ENCODE measurements at places on chromosomes 11 and 22.

GRCh38 chr11:120023120-120023519 is 114.8 kb downstream of the TRIM29 start:
- DNase-seq: no peak

GRCh38 chr11:36746886-36747710 is 149.1 kb upstream of the RAG2 start:
- peak; percentile 87 for DNase-seq

DNA sequence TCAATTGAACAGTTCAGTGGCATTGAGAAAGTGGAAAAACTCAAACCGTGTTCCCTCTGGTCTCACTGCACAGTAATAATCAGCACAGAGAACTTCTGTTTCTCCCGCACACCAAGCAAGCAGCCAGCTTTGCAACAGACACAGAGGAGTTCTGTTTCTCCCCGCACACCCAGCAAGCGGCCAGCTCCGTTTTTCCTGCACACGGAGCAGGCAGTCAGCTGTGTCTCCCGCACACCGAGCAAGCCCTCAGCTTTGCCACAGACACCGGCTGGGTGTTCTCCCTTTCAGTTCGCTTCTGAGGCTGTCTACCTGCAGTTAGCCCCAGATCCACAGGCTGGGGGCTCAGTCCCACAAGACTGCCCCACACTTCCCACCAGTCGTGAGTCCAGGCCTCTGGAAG is 9.9 kb upstream of the TALDO1 start:
- DNase-seq: no peak

- no peak for DNase-seq
These were observed 296.7 kb upstream of the ANO5 start for GRCh38 chr11:21896216-21896615.

DNA sequence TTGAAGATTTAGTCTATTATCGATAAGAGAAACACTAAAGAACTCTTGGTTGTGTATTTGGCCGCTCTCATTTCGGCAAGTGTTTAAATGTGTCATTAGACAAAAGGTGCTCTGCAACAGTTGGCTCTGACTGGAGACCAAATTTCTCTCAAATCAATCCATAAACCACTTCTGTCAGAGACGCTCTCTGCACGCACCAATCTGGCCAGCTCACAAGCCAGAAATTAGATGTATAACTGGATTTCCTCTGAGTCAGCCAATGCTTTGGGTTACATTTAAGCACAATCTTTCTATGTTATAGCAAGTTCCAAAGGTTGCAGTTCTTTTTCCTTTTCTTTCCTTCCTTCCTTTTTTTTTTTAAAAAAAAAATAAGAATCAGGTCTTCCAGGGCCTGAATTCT is 17.6 kb upstream of the PARVA start:
- DNase-seq: no peak

- DNase-seq: no peak
These were observed 83.4 kb downstream of the GALNT18 start for GRCh38 chr11:11538277-11538960.

DNA sequence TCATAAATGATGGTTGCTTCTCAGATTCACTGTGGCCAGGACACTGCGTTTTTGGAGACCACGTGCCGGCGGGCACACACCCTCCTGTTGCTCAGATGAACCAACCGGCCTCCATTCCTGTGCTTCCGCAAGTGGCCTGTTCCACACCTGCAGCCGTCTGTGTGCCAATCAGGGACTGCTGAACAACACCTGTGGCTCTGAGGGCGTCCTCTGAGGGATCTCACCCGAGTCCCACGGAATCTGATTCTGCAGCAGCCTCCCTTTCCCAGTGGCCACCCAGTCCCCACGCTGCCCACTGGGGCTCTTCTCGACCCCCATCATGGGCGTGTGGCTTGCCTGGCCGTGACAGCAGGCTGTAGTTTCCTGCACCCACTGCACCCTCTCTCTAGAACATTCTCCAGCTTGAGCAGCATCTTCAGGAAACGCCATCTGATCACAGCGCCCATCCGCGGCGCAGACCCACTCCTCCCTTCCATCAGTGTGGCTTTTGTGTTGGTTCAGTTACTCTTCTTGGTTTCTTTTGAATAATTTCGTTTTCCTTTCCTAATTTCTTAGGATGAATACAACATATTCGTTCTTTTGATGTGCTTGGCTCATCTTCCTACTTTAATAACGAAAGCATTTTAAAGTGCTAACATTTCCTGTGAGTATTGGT is 100.3 kb upstream of the SLC22A12 start:
- DNase-seq: no peak

- no peak for DNase-seq
These were observed 33.2 kb downstream of the ABCC8 start for GRCh38 chr11:17443423-17443822.

GRCh38 chr11:90407350-90407749 is 184.5 kb upstream of the CHORDC1 start:
- DNase-seq: no peak

DNA sequence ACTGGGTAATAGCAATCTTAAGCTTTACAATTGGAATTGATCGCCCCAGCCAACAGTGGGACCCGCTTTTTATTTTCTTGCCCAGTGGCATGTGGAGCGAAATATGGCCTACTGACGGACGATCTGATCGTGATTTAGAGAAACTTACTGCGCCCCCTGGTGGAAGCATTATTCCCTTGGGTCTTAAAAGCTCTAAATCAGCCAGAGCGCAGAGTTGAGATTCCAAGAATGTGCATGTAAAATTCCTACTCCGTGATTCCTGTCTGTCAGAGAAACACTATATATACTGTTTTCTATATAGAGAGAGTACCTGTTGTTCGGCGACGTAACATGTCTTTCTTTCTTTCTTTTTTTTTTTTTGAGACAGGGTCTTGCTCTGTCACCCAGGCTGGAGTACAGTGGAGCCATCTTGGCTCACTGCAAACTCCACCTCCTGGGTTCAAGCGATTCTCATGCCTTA is 3.7 kb upstream of the DPF2 start:
- peak; percentile 78 for DNase-seq

- DNase-seq: no peak
These were observed 11.8 kb downstream of the RFPL1 start for GRCh38 chr22:29450222-29450621.

DNA sequence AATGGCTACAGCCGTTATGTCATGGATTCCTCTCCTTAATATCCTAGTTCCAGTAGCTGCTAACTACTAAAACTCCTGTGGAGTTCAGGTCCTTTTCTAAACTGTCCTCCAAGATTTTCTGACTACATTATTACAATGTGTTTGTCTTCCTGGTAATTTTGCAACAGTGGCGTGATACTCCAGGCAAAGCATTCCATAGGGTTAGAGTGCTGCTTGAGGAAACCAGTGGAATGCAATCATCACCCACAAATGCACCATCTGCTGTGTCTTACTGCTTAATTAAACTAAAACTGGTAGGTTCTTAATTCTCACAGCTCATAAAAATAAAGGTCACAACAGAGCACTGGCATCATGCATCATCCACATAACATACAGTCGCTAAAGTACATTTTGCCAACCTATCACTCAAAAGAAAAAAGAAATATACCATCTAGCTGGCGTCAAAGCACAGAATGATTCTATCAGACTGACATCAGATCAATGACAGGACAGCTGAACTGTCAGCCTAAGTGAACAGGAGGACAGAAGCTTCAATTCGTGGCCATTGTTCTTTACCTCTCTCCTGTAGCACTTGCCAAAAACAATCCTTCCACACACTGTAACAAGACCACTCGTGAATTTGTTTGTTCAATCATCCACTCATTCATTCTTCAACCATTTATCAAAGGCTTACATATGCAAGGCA is 182.5 kb downstream of the CADM1 start:
- DNase-seq: no peak

GRCh38 chr11:83174008-83174407 is 17.1 kb downstream of the PCF11 start:
- DNase-seq: no peak

DNA sequence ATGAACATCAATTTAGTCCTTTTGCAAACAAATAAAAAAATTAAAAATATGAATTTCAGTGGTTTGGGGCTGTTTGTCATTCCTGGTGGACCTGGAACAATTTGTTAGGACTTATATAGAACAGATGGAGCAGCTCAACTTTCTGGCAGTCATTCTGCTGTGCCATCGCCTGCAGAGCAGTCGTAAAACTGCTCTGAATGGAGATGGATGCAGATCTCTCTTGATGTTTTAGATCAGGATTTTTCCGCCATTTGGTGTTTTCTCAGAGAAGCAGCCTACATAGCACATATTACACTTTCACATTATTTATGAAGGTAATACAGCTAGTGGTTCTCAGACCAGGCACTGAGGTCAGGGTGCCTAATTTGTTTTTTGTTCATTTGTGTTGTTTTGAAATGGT is 31.8 kb upstream of the HSPA8 start:
- DNase-seq: no peak

DNA sequence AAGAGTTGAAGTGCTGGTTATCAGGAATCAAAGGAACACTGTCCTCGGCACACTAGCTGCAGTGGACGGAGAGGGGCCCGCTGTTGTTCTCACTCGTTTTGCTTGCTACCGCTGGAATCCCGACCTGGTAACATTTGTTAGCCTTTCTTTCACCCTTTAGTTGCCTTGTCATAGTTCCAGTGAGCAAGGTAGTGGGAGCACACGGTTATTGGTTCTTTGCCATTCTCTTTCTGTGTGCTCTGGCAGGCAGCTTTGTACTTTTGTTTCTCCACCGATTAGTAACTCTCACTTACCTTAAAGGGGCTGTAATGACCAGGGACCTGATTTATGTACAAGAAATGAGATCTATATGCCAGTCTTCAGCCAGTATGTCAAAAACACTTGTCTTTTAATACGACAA is 1.8 kb downstream of the DEPDC7 start:
- DNase-seq: no peak

- DNase-seq: no peak
These were observed 98.1 kb downstream of the RNF169 start for GRCh38 chr11:74846770-74847169.

- no peak for DNase-seq
These were observed 100.3 kb upstream of the TEAD1 start for GRCh38 chr11:12573707-12574485.

DNA sequence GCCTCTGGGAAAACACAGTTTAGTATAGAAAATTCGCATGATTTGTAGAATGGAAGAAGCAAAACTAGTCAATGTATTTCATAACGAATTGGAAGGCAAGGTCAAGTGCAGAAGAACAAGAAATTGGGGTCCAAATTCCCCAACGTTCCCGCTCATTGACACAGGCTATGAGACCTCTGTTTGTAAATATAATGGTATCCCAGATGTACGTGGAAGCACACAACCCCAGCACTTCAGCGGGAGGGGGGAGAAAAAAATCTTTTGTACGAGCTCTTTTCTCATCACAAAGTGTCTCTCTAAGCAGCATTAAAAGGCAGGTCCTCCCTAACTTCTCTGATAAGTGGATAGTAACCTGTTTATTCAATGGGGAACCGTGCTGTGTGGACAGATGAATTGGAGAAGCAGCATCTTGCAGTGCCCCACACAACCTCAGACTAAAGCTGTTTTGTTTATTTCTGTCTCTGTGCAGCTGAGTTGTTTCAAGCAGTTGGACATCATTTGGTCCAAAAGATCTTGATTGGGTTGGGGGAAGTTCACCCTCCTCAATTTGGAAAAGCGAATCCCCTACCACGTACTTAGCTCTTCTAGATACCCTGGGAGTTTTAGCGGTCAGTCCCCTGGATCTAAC is 1.1 kb upstream of the GAB2 start:
- DNase-seq: no peak

DNA sequence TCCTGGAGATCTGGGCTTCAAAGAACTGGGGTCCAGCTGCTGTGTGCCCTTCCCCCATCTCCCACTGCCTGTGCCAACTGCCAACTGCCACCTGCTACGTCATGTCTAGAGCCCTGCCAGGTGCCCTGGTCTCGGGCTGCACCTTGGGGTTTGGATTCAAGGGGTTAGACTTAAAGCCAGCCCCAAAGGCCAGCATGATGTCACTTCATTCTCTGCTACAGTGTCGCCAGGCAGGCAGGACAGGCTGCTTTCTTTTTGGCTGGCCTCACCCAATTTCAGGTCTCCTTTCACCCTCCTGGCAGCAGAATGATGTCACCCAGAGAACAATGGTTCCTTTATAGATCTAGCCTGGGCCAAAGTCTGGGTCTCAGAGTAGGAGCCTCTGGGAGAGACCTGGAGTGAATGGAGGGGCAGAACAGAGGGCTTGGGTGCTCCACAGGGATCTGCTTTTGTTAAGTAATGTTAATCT is 79.5 kb upstream of the CRYBB3 start:
- no peak for DNase-seq

GRCh38 chr11:117579161-117579560 is 217.9 kb downstream of the DSCAML1 start:
- DNase-seq: no peak

- no peak for DNase-seq
These were observed 47.0 kb upstream of the CARS1 start for GRCh38 chr11:3104051-3104714.

- DNase-seq: no peak
These were observed 68.7 kb upstream of the AMPD3 start for GRCh38 chr11:10386361-10386760.

DNA sequence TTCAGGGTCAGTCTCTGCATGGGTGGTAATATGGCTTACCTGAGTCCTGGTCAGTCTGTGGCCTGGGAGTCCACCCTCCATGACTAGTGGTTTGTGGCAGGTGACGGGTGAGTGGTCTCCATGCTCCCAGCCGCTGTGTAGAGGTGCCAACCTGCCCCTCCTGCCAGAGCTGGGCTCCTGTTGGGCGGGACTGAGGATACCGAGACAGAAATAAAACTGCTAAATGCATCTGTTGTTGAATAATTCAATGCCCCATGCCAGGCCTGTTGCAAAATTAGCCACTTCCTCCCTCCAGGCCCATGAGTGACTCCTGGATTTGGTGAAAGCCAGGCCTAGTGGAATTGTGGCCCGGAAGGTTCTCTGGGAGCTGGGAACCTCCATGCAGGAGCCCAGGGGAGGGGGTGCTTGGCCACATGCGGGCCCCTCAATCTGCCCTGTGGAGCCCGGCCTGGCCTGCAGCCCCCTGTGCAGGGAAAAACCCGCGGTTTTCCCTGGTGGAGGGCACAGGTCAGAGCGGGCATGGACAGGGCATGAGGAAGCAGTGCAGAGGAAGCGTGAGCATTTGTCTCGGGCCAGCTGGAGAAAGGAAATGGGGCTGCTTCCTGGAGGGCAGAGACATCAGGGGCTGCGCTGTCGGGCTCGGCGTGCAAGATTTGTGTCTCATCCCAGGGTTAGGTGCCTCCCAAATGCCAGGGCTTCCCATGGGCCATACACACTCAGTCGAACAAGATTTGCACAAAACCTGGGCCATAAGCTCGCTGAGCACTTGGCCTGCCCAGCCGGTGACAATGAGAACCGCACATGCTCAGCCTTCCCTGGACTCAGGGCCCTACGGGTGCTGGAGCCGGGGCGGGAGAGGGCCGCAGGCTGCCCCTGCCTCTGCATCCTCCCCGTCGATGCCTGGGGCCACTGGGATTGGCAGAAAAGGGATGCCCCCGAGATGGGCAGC is 66.9 kb downstream of the KCNQ1 start:
- no peak for DNase-seq

DNA sequence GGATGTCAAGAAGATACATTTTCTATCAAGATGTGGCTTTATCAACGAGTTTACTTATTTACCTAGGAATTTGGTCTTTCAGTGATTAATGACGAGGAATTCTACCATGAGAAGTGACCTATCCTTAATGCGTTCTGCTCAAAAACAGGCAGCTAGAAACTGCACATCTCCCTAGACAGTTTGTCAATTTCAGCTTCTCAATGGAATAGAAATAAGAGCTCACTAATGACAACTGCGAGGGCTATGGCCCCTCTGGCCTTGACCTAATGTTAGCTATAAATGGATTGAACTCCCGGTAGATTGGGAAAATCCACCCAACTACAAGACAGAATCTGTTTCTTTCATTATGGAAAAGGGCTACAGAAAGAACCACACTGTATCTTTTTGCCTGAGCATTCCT is 223.4 kb downstream of the CADM1 start:
- DNase-seq: no peak
